ENCODE measurements at places on chromosomes 7 and 10.

DNA sequence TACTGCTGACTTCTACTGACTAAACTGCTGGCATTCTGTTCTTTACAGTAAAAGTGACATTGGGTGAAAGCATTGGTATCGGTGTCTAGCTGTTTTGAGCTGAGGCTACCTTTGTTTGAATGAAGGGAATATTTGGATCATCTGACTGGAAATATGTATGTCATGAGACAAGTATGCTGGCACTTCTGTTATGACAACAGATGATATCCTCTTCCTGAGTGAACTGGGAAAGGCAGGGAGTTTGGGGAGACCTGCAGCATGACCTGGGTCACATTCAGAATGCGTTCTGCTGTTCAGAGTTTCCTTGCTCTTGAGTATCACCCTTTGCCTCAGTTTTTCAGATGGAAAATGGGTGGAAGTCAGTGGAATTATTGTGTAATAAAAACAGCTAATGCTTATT is 81.8 kb downstream of the PLCE1 start:
- DNase-seq: no peak

DNA sequence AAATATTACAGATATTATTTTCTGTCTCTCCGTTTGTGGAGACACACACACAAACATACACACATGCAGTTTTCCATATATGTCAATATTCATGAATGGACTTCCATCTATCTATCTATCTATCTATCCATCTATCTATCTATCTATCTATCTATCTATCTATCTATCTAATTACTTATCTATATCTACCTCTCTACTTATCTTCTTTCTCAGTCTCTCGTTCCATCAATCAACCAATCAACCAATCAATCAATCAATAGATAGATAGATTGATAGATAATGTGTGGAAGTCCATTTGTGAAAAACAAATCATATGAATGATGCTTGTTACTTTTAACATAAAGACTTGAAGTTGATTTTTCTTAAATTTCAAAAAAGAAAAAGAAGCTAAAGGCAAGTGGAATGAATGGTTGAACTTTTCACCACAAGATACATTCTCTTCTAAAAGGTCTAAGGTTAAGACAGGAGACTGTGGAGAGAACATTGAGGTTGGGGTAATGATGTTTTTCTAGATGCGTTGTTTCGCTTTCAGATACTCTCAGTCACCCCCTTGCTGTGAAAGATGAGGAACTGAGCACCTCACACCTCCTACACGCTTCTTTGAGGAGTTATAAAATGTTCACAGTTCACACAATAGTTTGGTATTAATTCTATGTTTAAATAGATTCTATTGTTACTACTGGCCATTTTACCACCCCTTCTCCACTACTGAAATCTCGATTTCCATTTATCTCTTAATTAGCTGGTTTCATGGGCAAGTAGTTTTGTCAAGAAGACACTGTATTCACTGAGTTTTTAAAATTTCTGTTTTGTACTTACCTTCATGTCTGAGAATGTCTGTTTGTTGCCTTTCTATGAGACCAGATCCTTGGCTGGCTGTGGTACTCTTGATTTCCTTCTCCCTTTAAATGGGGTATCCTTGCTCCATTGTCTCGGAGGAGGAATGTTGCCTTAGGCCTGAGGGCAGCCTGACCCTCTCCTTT is 114.1 kb downstream of the EMX2 start:
- no peak for DNase-seq

- DNase-seq: no peak
These were observed 77.9 kb upstream of the LRRN3 start for GRCh38 chr7:111012799-111013675.

DNA sequence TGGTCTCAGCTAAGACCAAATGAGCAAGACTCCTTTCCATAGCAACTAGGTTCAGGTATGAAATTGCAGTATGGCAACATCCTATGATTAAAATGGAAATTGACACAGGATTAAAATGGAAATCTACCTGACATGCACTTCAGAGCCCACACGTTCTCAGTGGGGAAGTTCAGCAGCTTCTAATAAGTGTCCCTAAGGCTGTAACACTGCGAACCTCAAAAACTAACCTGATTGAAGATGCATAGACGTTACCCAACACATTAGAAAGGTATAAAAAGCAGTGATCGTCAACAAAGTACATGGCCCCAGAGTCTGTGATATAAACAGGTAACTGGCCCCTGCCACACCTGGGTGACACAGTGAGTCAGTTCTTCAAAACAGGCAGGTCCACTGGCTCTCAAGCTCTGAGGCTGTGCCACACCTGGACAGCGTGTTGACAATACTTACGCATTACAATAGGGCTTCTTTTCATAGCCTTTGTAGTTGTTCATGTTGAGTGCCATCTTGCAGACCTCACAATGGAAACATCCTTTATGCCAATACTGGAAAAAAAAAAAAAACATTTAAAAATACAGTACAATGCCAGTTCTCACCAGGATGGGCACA is 274.9 kb upstream of the NEBL start:
- no peak for DNase-seq

DNA sequence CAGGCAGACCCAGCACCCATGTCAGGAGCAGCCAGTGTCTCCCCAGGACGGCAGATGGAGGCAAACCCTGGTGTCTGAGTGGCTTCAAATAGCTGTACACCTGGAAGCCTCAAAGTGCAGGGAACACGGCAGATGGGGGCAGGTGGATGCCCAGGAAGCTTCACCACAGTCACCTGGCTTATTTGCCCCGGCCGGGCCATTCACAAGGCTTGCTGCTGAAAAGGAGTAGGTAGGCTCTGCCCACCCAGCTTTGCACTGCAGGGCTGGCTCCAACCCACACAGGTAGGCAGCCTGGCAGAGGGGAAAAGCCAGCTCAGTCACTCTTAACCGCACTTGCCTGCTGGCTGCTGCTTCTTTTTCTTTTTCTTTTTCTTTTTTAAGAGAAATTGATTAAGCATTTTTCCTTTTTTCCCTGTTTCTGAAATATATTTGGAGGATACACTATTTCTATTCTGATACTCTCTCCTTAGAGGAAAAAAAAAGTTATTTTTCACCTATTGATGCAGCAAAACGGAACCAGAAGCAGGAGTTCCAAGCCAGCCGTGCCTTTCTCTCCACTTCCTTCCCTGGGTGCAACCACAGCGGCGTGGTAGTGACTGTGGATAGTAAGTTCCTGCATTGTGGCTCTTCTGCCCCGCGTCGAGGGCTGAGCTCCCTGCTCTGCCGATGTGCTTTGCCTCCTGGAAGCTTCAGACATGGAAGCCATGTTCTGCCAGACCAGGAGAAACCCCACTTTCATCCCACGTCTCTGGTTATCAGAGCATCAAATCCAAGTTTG is 118.3 kb downstream of the KLF6 start:
- no peak for DNase-seq

DNA sequence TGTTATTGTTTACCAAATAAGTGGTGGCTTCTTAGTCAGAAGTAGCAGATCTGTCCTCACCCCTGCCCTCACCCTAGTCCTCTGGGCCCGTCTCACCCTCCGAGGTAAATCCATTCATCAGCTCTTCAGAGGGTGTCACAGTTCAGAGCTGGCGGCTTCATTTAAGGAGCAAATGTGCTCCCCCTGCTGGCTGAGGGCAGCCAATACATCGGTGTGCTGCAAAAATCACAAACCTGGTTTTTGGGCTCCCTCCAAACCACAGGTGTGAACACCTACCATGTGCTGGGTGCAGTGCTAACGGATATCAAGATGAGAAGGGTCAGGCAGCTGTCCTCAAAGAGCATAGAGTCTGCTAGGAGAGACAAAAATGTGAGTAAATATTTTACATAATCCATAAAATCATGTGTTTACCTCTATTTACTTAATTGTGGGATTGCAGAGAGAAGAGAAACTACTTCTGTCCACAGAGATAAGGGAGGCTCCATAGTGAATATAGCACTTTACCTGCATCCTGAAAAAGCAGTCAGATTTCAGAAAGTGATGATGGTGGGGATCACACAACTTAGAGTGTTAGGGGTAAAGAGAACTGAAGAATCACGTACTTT is 15.5 kb upstream of the CRTAC1 start:
- no peak for DNase-seq

DNA sequence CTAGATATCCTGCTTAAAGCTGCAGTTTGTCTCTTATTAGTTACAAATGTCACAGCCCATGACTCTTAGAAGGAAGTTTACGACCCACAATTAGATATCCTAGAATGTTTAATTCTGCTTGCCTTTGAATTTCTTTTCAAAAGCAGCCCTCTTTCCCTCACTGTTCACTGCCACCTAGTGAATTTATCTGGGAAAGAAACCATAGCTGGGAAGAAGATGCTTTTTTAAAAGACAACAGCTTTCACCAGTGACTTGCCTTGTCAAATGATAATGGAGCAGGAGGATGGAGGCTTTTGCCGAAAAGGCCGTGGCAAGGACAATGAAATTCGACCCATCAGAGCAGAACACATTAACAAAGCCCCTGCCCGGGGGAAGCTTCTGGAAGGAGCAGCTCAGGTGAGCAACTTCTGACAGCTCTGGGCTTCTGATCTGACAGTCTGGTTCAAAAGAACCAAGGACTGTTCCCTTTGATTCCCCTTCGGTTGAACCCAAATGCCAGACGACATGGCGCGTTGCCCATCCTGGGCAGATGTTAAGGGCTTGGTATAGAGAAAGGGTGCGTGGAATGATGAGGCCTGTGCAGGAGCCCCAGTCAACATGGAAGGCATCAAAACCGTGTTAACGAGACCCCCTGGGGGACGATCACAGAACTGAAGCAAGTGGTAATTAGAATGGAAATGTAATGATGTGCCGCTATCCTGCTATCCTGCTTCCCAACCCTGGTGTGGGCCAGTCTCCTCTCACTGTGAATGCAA is 236.8 kb downstream of the FRMD4A start:
- DNase-seq: no peak

DNA sequence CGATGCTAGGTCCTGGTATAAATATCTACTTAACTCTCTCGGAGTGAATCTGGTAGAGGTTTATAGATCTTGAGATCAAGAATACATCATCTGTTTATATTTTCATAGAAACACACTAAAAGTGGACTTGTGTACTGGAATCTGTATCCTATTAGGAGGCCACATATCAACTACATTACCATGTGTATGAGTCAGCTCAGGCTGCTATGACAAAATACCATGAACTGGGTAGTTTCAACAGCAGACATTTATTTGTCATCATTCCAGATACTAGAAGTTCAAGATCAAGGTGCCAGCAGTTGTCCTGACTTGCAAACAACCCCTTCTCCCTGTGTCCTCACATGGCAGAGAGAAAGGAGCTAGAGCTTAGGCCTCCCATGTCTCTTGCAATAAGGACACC is 113.9 kb upstream of the PFKP start:
- no peak for DNase-seq

DNA sequence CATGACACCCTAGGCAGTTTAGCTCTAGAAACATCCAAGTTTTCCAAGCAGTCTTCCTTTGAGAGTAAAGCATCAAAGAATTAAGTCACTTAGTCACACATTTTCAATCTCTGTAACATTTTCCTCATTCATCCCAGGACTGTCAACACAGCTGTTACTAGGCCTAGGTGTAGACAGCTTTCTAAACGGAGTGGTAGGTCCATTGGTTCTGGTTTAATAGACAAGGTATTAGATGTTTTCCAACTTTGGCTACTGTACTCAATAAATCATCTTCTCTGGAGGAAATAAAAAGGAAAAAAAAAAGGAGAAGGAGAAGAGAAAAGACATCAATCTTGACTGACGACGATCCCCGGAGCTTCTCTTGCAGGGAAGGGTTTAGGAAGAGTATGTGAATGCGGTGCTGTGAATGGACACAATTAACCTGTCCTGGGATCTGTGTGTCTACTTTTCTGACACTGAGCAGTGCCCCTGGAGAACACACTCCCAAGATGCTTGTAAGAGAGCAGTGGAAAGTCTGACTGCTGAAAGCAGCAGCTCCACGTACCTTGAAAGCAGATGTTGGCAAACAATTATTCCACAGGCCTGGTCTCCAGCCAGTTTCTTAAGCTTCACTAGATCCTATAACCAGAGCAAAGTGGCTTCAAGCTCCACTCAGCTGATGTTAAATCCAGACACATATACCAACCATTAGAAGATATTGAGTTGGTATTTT is 59.1 kb downstream of the CXCL12 start:
- DNase-seq: no peak

DNA sequence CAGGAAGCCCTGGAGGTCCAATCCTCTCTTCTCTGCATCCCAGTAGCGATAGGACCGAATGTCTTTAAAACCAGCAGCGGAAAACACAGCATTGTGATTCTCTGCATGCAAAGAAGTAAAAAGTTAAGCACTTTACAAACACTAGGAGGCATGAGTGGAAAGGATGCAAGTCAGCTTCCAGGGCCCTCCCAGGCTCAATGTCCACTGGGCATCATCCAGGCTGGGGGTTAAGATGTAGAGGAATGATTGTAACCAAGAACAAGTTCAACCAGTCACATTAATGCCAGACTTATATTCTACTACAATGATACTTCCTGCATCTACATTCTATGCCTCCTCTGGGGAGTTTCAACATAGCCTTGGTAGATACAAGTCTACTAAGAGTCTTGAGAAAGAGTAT is 24.3 kb downstream of the GOT1 start:
- DNase-seq: no peak

DNA sequence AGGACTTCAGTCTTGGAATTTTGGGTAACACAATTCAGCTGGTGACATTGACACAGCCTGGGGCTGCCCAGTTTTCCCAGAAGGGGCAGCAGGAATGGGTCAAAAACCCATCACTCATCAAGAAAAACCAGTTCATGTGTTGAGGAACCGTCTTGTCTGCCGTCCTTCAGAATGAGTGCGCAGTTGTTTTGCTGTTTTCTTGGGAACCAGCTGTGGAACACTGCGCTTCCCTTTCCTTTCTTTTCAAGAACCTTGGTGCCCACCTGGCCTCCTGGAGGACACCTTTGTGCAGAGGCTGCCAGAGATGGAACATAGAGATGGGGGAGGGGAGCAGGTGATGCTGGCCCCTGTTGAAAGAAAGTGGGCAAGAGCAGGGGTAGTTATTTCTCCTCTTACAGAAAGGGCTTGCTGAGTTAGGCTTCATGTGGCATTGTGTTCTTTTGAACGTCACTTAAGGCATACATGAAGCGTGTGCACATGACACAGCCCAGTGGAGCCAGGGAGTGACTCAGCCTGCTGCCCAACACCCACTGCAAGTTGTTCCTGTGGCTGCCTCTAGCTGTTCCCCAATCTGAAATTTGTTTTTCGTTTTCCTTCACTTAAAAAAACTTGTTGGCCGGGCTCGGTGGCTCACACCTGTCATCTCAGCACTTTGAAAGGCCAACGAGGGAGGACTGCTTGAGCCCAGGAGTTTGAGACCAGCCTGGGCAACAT is 87.4 kb upstream of the TNS3 start:
- no peak for DNase-seq

DNA sequence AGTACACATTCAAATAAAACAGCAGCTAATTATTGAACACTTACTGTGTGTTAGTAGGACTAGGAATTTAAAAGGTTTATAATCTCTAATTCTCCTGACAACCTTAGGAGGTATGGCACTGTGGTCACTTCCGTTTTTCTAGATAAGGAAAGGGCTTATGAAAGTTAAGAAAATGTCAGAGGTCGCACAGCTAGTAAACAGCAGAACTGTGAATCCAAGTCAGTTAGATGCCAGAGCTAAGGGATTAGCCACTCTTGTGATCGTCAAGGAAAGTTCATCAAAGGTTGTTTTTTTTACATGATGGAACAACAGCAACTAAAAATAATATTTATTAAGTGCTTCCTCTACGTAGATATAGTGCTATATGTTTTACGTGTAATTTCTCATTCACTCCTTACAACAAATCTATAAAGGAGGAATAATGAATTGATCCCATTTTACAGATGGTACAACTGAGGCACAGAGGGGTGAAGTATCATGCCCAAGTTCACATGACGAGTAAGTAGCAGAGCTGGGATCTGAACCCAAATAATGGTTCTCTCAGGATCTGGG is 84.9 kb downstream of the NAMPT start:
- DNase-seq: no peak

GRCh38 chr10:26334932-26335573 is 103.1 kb upstream of the APBB1IP start:
- DNase-seq: peak; percentile 14

Measured in NCI-H187 (cell line).